Mammary epithelial cell (primary cell): ENCODE measurements at places on chromosomes 6 and 20. TPM values are rescaled to one million over a fixed set of nuclear protein-coding genes. Genes with fewer than 3 reads are reported as not detected.

GRCh38 chr20:24959591-24960301 is 10.7 kb downstream of the CST7 start:
- DNase-seq = no peak

The RBM24 gene
- 0.40 and 0.49 TPM in 2 replicates for total RNA-seq

The KCNS1 gene
- total RNA-seq = 0.33 TPM

The PLN gene
- total RNA-seq = not detected

The MTFR2 gene
- total RNA-seq = 2.8 and 7.3 TPM in 2 replicates

GRCh38 chr20:15986690-15987089 is 586.6 kb downstream of the KIF16B start:
- DNase-seq = no peak

The TFAP2A gene
- 15.7 TPM for total RNA-seq
